ENCODE measurements at places on chromosomes 13 and 19. TPM values are rescaled to one million over a fixed set of nuclear protein-coding genes. Genes with fewer than 3 reads are reported as not detected.
A peak's percentile ranks its signal among the peaks of the same experiment; 100 is the strongest.

GRCh38 chr19:48913114-48913889, 13.2 kb downstream of the NUCB1 start:
- H3K4me3 ChIP-seq: no peak overlapping the region
- peaks cover 6% of the 10 kb centered on the region for H3K36me3 ChIP-seq
- H3K27me3 ChIP-seq: no peaks in the 10 kb centered on the region
- no peak for DNase-seq
- H3K4me1 ChIP-seq: no peaks in the 10 kb centered on the region
- H3K27ac ChIP-seq: no peak overlapping the region

GRCh38 chr13:99371956-99372355, 64.8 kb upstream of the GPR183 start:
- peak overlapping the region; percentile 71 for H3K27ac ChIP-seq
- no peak overlapping the region for H3K4me3 ChIP-seq
- H3K36me3 ChIP-seq: no peaks in the 10 kb centered on the region
- peaks cover 70% of the 10 kb centered on the region for H3K4me1 ChIP-seq
- no peaks in the 10 kb centered on the region for H3K27me3 ChIP-seq
- DNase-seq: peak; percentile 51

The PTH2 gene
- total RNA-seq: not detected

DNA sequence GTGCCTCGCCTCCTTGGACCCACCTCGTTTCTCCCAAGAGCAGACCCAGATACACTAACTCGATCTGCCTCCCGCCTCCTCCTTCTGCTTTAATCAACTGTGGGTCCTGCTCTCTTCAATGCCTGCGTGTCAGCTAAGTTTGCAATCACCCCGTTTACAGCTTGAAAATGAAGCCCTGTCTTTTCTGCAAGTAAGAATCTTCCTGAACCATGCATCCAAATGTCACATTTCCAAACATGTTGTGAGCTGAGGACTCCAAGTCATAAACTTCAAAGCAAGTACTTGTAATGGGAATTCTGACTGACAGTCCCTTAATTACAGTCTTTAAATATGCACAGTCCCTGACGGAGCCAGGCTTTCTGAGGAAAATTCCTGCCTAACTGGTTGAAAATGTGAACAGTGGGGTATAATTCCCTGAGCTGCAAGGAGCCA, 154.9 kb upstream of the UQCRFS1 start:
- no peaks in the 10 kb centered on the region for H3K4me1 ChIP-seq
- no peak overlapping the region for H3K4me3 ChIP-seq
- H3K27ac ChIP-seq: no peak overlapping the region
- H3K36me3 ChIP-seq: no peaks in the 10 kb centered on the region
- no peak for DNase-seq
- peaks cover 21% of the 10 kb centered on the region for H3K27me3 ChIP-seq

The IGFL1 gene
- total RNA-seq: not detected

The PNMA8B gene
- 0.44 TPM for total RNA-seq

Measured in T-cell (primary cell).